ENCODE measurements at places on chromosomes 11 and 22.

DNA sequence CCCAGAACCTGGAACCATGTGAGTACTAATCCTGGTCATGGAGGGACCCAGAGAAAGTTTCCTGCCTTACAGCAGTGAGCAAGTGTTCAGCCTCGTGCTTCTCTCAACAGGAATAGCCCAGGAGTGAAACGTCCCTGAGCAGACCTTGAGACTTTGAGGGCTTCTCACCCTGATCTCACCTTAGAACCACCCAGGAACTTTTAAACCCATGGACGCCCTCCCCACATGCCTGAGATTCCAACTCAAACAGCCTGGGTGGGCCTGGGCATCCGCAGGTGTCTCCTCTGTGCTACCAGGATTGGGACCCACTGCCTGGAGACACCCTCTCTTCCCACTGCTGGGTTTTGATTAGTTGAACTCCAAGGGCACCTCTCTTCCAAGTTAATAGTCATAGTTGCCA is 297.2 kb downstream of the NTM start:
- DNase-seq, result no peak

DNA sequence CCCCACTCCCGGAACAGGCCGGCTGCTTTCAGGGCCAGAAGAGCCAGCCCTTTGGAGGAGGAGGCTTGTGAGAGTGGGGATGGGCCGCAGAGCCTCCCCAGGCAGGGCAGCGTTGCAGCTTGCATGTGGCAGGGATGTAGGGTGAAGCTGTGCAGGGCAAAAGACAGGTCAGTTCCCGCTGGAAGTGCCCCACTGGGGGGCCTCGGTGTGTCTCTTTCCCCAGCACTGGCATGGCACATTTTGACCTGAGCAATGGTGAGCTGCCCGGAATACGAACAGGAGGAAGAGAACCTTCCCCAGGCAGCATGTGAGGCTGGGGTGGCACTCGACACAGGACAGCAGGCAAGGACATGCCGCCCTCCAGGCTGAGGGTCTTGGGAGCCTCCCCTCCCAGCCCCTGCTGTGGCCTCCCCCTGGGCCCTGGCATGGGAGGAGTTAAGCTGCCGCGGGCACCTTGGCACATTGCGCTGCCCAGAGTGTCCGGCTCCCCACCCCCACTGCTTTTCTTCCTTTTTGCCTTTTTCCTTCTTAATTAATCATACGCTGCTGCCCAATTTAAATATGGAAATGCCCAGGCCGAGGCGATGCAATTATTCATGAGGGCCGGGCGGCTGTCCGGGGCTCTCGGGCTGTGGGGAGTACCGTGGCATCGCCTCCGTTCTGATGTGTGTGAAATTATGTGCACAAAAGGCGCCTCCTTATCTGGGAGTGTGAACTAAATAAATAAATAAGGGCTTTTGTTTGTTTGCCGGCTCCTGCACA is 76.0 kb upstream of the WNT7B start:
- peak; percentile 73 for DNase-seq

DNA sequence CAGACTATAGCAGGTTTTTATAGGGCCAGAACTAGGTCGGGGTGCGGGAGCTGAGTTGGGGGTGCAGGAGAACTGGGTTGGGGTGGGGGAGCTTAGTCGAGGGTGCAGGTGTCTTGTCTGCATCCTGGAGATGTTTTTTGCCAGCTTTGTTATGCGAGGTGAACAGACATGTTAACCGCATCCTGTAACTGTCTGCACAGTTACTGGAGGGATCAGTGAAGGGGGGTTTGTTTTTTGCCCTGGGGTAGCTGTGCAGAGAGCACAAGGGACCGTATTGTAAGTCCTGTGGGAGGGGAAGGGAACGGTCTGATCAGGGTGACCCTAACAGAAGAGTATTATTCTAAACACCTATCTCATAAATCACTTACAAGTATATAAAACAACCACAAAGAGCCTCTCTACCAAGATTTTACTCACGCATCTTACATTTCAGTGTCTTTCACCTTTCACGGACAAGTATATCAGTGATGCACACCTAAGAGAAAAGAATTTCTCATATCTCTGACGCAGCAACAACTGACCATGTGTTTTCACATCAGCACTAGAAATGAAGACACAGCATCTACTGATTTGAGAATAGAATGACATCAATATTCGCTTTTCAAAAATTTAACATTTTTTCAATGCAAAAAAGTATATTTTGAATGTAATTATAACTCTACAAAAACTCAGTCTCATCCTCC is 20.8 kb downstream of the ZNF195 start:
- no peak for DNase-seq

- no peak for DNase-seq
Observed at GRCh38 chr11:85672105-85672902, 7.4 kb upstream of the CREBZF start.

GRCh38 chr22:45131749-45132148 is 32.0 kb upstream of the NUP50 start:
- DNase-seq, result peak; percentile 39

GRCh38 chr11:12587333-12587991 is 86.8 kb upstream of the TEAD1 start:
- DNase-seq, result no peak

DNA sequence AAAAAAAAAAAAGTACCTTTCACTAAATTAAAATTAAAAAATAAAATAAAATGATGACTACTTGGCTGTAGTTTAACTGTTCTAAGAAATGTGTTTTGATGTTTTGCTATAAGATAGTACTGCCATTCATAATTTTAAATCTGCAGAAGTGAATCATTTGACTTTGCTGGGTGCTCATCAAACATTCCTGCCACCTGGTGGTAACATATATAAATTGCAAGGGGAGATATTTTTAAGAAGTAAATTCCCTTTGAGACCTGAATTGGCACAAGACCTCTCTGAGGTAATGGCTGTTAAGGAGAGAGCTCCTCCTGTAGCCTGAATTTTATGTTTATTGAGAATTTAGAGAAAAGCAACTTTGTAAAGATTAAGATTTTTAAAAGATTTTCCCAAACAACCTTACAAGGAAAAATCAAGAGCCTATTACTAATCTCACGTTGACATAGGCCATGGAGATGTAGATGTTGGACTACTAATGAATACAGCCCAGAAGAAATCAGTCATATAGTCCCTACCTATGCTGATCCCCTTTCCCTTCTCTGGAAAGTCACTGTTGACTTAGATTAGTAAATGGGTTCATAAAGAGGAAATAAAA is 11.9 kb upstream of the NARS2 start:
- no peak for DNase-seq

DNA sequence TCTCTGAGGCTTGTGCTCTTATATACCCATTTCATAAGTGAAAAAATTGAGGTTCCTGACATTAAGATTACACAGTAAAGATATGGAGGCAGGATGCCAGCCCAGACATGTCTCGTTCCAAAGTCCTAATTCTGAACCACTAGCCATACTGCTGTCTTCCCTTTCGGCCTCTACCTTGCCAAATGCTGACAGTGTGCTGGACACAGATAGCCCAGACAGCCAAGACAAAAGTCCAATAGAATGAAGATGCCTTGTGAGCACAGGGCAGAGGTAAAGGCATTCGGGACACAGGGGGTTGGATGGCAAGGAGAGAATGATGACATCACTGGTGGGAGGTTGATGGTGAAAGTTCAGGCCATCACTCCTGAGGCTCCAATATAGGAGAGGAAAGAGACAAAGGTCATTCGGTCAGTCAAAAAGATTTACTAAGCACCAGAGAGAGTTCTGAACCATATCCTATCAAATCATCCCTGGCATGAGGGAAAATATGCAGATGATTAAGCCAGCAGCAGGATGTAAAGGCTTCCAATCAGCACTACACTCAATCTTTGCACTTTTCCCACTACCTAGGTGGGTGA is 174.0 kb upstream of the MTMR2 start:
- no peak for DNase-seq

DNA sequence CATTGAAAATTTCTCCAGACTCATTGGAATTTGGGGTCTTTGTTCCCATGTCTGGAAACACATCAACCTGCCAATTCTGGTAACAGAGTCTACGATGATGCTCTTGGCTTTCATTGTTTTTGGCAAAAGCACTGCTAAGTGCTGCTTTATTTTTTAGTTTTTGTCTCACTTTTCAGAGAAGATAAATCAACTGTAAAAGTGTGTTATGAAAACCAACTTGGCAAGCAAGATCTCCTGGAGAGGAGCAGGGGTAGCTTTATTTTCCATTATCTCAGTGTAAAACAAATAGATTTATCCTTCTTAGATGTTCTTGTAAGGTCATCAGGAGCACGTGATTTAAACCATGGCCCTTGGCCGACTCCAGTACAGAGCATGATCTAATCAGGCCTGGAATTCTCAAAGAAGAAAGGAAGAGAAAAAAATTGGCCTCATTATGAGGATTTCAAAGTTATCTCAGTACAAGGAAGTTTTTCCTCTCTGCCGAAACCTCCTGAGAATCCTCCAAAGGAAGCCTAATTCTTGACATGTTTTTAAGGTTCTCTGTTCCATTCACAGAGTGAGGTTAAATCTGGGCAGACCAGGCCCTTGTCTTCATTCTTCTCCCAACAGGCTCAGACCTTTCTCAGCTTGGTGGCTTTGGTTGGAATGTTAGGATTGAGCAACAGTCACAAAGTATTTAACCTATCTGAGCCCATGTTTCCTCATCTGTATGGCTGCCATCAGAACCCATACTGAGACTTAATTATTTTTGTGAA is 16.4 kb upstream of the PAMR1 start:
- peak; percentile 65 for DNase-seq

DNA sequence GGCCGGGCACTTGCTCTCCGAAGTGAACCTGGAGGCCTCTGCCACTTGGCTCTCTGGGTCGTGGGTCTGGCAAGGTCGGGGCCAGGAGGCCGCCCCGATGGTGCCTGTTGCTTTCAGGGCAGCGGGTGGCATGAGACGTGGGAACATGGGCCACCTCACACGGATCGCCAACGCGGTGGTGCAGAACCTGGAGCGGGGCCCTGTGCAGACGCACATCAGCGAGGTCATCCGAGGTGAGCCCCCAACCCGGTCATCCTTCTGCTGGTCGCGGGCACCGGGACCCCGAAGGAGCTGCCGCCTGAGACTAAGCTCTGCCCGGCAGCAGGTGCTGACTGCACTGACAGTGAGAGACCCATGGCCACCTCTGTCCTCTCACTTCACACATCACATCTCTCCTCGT is 40.0 kb downstream of the SBF1 start:
- no peak for DNase-seq

DNA sequence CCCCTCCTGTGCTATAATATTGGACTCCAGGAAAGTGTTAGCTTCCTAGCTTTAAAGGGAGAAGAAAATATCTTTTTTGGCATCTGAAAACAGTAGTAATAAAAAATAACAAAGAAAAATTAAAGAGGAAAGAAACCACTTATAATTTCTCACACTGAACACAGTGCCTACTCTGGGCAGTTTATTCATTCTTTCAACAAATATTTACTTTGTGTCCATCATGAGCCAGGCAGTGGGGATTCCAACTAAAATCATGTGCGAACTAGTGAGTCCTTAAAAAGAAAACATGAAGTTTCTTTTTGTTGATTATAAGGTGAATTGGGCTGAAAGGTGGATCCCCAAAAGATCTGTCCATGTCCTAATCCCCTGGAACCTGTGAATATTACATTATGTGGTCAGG is 16.0 kb upstream of the ELF5 start:
- DNase-seq, result no peak

GRCh38 chr11:113593698-113594308 is 112.3 kb downstream of the TMPRSS5 start:
- peak; percentile 50 for DNase-seq
